ENCODE measurements at places on chromosomes 4 and X. TPM values are rescaled to one million over a fixed set of nuclear protein-coding genes. Genes with fewer than 3 reads are reported as not detected.

The NDNF gene
- 3.1 TPM for polyA plus RNA-seq

The FHIP1A gene
- polyA plus RNA-seq = not detected

The LDB2 gene
- 52.8 TPM for polyA plus RNA-seq

The SYTL5 gene
- polyA plus RNA-seq = not detected

The SRPK3 gene
- polyA plus RNA-seq = 0.53 TPM

The ANXA10 gene
- polyA plus RNA-seq = 0.27 TPM

The GRPR gene
- polyA plus RNA-seq = 0.13 TPM

The SPANXN4 gene
- polyA plus RNA-seq = not detected

The ZXDA gene
- polyA plus RNA-seq = 0.61 TPM

GRCh38 chr4:99710020-99710419 is 52.4 kb upstream of the C4orf54 start:
- DNase-seq = peak; percentile 13

DNA sequence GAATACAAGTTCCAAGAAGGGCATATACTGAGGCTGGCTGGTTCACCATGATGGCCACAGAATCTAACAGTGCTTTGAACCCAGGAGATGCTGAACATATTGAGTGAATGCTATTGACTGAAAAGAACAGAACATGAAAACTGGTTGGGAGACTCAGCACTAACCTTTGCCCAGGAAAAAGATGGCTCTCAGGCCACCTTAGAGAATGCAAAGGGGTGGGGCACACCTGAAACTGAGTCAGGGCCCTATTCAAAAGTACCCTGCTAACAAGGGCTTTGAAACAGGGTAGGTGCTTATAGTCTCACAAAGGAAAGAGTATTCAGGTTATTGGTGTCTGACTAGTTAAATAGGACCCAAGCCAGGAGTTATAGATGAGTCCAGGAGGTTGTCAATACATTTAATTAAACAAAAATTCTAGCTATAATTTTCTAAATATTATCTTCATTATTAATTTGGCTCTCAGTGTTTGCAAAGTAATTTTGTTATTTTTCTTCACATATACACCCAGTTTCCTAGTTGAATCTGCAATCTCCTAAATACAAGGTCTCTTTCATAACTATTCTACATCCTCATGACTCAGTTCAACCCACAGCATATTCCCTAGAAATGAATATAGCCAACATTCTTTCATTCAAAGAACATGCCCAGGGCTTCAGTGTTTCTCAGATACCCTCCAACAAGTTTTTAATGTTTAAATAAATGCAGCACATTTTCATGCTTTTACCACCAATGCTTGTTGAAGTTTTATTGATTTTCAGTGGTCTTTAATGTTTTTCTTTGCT is 144.2 kb upstream of the RAPGEF2 start:
- DNase-seq = peak; percentile 33

GRCh38 chr4:98642991-98643426 is 15.4 kb downstream of the TSPAN5 start:
- peak; percentile 62 for DNase-seq

- peak; percentile 72 for DNase-seq
These were observed 6.4 kb upstream of the SEPTIN11 start for GRCh38 chr4:76943129-76943620.

- no peak for DNase-seq
These were observed 1320.1 kb downstream of the RPA4 start for GRCh38 chrX:98203800-98204199.

DNA sequence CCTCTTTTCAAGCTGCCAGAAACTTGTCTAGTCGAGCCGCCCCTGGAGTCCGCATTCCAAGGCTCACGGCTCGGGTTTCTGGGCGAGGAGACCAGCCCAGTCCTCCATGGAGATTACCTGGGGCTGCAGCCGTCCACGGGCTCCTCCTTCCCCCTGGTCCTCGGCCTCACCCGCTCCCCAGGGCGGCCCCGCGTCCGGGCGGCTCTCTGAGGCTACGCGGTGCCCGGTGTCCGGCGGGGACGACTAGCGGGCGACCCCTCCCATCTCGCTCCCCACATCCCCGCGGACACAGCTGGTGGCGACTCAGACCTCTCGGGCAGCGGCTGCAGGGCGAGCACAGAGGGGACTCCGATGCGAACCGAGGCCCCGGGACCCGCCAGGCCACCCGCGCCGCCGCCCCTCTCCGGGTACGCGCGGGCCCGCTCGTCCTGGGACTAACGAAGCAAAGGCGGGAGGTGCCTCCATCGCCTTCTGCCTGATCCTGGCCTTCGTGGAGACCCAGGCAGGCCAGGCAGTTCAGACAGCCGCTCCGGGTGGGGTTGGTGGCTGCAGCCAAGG is 159.4 kb downstream of the TRAM1L1 start:
- DNase-seq = no peak

DNA sequence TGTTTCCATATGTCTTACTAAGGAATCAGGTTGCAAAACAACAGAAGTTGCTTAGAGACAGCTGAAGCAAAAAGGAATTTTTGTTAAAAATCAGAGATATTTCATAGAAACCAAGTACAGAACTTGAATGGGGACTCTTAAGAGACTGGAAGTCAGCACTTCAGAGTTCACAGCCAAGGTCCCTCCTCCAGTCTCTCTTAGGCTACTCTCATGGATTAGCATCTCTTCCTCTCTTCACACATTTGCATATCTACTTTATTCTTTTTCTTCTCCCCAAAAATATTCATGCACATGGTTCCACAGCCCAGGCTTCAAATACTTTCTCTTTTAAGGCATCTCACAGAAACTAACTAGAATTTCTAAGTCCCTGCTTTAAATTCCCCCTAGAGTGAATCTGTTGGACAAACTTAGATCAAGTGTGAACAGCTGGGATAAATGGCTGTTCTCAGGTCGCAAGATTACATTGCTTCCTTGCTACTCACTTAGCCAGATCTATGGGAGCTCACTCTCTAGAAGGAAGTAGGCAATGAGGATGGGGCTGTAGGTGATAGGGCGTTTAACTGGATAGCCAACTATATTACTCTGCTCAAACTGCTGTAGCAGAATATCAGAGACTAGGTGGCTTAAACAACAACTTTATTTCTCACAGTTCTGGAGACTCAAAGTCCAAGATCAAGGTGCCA is 73.7 kb upstream of the GALNT7 start:
- no peak for DNase-seq

DNA sequence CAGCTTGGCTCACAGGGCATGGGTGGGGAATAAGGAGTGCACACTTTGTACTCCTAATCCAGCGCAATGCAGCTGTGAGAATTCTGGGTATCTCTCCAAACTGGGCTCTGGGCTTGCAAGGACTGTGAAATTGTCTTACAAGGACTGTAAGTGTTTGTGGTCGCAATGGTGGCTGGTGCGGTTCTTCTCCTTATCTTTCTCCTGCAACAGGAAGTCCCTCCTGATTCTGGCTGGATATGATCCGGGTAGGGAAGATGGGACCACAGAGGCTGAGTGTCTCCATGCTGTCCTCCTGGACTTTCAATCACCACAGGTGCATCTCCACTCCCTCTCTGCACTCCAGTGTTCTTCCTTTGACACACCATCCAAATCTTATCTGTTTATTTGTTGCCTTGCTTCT is 55.7 kb upstream of the GYPE start:
- no peak for DNase-seq

GRCh38 chr4:187317799-187318198 is 594.1 kb upstream of the FAT1 start:
- DNase-seq = no peak

DNA sequence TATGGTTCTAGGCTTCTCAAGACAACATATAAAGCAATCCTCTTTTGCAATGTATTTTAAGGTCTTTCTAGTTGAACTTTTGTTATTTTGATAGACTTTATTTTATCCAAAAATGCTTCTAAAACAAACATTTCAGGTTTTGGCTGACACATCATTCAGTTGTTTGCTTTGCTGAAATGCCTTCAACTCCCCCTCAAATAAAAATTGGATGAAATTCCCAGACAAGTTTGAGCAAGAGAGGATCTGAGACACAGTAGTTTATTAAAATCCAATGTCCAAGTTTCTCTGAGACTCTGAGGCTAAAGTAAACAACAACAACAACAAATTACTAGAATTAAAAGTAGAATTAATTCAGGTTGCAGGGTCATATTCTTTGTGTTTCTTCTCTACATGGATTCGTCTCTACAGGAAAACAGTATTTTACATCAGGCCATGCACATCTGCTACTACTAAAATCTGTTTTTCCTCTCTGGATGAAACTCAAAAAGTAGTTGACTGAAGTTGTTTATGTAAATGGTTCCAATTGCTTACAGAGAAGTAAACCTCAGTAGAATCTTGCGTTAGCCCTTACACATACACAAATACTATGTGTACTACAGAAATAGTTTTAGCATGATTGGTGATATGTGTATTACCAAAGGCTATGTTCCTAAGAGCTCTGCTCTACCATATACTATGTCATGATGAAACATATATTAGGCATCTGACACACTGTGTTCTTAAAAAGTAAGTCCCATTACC is 64.9 kb downstream of the PRSS12 start:
- peak; percentile 66 for DNase-seq

- no peak for DNase-seq
These were observed 678.2 kb upstream of the FAM241A start for GRCh38 chr4:111466811-111467604.

DNA sequence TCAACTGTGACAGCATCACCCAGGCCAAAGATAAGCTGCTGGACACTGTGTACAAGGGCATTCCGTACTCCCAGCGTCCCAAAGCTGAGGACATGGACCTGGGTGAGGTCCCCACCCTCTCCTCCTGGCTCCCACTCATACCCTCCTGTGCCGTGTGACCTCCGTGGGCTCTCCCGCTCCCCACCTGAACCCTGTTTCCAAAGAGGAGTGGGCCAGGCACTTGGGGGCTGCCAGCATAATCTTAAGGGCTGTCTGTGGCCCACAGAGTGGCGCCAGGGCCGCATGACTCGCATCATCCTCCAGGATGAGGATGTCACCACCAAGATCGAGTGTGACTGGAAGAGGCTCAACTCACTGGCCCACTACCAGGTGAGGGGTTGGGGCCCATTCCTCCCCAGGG is 10.0 kb downstream of the LAGE3 start:
- no peak for DNase-seq

DNA sequence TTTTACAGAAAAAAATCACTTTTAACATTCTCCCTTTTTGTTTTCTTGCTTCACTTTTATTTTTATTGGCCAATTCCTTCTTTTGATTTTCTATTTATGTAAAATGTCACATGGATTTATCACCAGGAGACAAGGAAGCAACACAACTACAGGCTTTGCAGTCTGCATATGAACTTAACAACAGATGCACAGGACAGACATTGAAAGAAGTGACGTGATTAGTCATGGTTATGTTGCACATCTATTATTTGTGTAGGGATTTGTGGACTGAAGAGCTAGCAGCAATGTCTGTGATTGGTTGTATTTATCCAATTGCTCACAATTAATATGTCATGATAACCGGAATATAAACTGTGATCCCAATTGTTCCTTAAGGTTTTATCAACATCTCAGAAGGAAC is 147.8 kb upstream of the KLF3 start:
- no peak for DNase-seq

DNA sequence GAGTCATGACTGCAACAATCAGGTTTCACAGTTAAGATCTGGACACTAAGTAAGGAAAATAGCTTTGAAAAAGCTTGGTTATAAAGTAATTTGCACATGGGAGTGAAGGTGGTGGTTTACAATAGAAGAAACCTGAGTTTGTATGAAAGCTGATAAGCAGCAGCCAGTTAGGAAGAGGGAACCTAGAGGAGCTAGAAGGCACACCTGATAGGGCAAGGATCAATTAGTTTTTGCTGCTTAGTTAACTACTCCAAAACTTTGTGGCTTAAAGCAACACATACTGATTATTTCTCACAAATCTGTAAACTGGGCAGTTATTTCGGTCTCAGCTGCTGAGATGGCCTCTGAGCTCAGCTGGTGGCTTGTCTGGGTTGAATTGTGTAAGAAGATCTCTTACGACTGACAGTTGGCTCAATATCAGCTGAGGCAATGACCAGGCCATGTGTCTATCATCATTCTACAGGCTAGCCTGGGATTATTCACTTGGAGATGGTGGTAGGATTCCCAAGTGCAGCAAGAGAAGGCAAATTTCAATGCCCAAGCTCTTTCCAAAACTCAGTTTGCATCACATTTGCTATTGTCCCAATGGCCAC is 255.0 kb upstream of the PITX2 start:
- no peak for DNase-seq

- DNase-seq = no peak
These were observed 219.1 kb downstream of the GC start for GRCh38 chr4:71564775-71565174.

- no peak for DNase-seq
These were observed 1017.2 kb downstream of the PCDH7 start for GRCh38 chr4:31737419-31737818.
